Ureter (tissue), 1 donor: ENCODE measurements at places on chromosomes 5 and 9.
A peak's percentile ranks its signal among the peaks of the same experiment; 100 is the strongest.

DNA sequence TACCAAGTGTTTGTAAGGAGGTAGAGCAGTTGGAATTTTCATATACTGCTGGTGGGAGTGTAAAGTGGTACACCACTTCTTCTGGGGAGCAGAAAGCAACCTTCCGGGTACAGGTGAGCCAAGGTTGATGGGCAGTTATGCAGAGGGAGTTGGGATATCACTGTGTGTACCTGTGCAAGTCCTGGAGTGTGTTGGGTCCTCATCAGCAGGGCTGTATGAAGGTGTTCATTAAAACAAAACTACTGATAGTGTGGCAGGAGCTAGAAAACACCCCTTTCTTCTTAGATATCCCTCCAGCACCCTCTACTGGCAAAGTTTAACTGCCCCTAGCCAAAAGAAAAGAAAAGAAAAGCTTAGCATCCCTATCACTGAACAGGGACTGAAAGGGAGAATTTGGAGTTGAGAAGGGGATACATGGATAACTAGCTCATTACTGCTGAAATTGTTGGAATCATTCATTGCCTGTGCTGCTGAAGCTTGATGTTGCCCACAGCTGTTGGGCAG is 10.7 kb downstream of the MARCHF6 start:
- no peak for DNase-seq

- DNase-seq: no peak
Observed at GRCh38 chr5:173412566-173412965, 84.4 kb upstream of the STC2 start.

DNA sequence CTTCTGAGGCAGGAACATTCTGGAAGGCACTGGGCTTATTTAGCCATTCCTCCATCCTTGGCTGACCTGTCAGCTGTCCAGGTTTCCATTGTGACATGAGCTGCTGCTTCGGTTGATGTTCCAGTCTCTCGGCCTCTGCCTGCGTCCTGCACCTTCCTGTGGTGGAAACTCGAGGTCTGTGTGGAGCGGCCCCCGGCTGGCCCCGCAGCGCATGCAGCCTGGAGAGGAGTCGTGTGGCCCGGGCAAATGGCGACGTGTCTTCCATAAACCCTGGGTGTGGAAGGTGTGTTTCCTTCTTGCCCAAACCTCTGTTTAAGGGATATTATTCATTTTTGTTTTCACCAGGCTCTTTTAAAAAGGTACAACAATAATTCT is 36.5 kb upstream of the SLC9A3 start:
- peak; percentile 26 for DNase-seq

DNA sequence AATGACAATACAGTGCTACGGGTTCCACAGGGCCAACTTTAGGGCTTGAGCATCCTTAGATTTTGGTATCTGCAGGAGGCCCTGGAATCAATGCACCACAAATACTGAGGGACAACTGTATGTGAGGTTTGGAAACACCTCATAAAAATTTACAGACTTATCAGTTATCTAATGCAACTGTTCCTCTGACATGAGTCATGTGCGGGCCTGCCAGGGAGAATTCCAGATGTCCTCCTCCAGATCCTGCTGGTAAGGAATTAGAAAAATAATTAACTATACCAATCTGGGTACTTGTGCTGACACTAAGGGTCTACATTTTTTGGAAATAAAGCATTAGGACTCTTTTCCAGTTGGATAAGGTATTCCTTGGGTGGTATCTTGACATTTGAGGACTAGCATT is 333.3 kb downstream of the ARRDC3 start:
- DNase-seq: no peak

GRCh38 chr9:129752900-129753729 is at the start of gene PTGES:
TSS of gene PTGES (minus strand) at chr9:129753042. CDS start at chr9:129753012, 30 bp downstream.
- DNase-seq: peak; percentile 84

DNA sequence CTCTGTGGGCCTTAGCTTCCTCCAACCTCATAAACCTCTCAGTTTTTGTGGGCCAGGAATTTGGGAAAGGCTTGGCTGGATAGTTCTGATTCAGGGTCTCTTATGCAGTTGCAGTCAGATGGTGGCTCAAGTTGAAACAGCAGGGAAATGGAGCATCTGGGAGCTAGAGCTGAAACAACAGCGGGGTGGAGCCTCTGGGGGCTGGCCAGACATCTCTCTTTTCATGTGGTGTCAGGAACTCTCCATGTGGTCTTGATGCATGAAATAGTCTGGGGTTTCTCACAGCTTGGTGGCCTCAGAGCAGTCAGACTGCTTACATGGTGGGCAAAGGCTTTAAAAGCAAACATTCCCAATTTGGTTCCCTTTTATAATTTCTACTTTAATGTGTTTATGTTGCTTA is 13.5 kb downstream of the ZNF346 start:
- no peak for DNase-seq

DNA sequence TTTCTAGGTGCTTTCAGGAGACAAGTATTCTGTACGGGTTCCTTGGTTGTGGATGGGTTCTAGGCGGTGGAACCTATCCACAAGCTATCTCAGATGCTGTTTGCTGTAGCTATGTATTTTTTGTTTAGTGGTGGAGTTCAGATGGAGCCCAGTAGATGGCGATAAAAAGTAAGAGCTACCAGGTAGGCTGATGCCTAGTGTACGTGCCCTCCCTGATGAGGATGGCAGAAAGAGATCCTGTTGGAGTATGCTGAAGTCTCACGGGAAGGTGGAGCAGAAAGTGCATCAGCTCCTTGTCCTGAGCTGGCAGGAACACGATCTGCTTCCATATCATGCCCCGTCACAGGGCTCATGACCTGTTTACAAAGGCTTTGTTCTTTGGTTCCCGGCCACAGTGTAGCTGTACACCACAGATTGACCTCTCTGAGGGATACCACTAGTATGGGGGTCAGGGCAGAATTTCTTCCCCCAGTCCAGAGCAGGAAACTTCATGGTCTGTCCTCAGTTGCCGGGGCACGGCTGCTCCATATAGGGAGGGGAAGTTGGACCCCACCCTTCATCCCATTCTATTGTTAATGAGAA is 12.6 kb upstream of the UGT3A2 start:
- no peak for DNase-seq

DNA sequence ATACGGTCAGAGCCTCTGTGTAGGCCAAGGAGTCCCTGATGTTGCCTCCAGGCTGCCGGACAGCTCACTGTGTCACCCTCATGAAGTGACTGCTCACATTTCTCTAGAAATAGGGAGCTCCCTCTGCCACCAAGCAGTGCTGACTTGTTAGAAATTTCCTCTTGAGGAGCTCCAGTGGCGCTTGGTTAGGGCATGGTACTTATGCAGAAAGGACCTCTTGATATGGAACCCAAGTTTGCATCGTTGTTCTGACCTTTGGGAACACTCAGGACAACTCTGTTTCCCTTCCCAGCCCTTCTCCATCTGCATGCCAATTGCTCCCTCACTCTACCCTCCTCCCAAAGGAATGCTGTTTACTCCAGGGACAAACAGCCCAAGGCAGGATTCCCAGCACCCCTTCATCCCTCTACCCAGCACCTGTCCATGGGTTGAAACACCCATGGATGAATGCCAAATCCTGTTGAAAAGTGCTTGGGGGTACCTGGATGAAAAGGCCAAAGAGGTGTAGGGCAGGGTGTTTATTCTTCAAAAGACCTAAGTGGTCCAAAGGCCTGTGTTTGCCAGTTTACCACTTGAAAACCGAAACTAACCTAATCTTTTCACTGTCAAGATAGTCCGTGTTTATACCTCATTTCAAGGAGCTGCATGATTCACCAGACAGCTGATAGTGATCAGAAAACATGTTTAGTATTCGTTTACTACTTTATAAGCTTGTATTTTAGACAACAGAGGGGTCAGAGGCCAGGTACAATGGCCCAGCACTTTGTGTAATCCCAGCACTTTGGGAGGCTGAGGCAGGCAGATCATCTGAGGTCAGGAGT is 51.1 kb downstream of the KLF4 start:
- no peak for DNase-seq
